Cerebellar nuclear complex (tissue), 1 donor: ENCODE measurements at places on chromosomes 13 and 19.

DNA sequence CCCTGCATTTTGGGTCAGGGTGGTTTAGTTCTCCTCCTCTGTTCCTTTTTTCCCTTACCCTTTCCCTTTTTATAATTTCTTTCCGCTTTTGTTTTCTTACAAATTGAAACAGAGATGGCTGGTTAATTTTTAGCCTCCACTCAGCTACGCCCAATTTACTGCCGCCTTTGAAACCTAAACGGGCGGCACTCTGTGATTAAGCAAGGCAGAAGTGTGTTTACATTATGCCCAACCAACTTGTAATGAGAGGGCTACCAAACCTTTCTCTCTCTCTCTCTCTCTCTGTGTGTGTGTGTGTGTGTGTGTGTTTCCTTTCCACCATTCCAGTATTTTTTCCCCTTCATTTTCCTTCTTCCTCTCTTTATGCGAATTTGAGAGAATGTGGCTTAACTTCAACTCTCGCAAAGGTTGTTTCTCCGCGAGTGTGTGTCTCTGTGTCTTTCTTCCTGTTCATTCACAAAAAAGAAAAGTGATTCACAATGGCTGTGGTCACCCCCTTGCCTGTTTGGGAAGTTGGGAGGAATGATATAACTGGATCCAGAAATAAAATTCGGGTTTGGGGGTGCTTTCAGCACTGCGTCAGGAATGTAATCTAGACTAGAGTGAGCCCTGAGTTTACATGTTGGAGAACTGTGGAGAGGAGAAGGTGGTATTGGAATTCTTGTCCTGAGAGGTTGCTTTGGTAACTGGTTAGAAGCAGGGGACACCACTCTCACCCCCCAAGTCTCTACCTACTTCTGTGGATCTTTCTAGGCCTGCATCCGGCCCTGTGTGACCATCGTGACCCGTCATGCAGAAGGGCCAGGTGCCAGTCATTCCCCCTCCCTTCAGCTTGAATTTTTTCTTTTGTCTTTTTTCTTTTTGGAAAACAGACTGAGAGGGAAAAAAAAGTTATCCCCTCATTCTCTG is 31.4 kb downstream of the NFIX start:
- DNase-seq: no peak

- no peak for DNase-seq
Observed at GRCh38 chr19:50000841-50001557, 24.2 kb downstream of the VRK3 start.

GRCh38 chr13:82702513-82702912 is 1179.8 kb downstream of the SLITRK1 start:
- no peak for DNase-seq

DNA sequence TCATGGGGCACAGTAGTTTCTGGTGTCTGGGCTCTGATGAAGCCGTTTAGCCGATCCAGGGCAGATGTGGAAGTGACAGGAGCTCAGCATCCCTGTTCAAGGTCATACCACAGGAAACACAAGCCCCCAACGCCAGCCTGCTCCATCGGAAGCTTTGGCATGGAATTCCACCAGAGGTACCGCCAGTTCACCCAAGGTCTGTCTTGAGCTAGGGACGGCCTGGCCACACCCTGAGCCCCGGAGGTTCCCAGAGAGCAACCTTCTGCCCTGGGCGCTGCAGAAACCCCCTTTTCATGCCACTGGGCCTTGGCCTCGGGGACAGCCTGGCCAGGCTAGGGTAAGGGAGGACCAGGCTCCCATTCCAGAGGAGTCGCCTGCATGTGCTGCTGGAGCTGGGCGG is 39.4 kb upstream of the TPM4 start:
- no peak for DNase-seq

DNA sequence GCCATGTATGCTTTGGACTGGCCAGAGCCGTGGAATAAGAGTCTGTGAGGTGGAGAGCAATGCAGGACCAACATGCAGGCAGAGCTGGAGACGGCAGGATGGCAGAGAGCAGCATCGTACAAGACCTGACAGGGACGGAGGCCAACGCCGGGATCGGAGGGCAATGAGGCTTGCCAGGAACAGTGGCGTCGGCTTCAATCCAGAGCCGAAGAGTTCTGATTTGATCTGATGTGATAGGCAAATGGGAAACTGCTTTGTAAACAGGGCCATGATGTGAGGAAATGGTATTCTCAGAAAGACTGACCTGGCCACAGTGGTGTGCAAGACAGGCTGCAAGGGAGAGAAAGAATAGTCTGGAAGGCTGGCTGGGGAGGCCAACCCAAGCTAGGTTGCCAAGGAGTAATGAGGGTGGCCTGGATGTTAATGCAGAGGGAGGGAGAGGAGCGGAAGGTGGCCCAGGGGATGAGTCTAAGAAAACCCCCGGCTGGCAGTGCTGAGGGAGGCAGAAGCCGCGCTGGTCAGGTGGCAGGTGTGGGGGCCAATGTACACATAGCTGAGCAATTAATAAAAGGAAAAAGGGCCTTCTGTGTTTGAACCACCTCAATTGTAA is 26.7 kb downstream of the RCBTB2 start:
- peak; percentile 73 for DNase-seq

DNA sequence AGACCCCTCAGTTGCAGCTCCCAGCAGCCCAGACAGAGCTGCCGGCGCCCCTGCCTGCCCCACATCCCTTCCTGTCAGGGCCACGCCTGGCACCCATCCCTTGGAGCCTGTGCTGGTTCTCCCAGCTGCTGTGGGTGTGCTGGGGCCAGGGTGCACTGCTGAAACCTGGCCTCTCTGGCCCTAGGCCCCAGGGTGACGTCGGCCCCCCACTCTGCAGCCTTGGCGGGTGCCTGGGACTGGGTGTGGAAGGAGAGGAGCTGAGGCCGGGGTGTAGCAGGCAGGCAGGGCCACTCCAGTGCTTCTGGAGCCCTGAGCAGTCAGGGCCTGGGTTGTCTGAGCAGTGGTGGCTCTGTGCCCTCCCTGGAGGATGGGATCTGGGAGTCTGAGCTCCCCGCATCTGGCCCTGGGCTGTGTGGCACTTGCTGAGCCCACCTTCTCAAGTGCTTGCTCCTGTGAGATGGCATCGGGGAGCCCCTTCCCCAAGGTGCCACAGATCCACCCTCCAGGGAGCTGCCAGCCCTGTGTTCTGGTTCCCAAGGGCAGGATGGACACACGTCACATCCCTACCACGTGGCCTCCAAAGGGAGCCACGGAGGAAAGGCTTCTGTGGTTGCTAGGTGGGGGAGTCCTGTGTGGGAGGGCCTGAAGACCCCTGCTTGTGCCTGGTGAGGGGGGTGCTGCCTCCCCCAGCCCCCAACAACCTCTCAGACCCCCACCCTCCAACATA is 5.2 kb downstream of the PLEKHJ1 start:
- DNase-seq: no peak

DNA sequence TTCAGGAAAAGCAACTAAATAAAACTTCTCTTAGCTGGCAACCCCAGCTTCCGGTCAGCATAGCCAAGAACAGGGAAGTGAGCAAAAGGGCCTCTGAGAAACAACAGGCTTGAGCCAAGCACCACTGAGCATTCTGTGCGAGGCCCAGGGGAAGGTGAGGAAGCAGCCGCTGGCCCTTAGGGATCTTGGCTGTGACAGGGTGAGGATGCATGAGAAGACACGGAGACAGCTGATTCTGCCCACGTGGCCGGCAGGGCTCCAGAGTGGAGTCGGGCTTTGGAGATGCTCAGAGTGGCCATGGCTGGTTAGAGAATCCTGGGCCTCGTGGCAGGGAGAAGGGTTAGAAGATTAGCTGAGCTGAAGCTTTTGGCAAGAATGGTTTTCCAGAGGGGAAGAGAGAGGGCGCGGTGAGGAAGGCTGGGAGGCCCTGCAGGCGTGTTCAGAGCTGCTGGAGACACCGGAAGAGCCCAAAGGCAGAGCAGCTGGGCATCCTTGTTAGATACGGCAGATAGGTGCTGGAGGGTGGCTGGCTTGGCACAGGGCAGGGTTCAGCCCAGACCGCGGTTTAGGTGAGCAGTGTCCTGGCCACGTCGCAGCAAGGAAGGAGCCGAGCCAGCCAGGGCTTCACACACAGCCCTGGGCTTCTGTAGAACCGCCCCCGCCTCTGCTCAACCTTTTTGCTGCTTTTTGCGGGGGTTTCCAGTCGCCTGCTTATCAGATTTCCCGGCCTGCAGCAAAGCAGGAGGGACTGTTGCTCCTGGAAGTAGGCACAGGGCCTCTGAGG is 17.3 kb downstream of the UPF1 start:
- DNase-seq: no peak

DNA sequence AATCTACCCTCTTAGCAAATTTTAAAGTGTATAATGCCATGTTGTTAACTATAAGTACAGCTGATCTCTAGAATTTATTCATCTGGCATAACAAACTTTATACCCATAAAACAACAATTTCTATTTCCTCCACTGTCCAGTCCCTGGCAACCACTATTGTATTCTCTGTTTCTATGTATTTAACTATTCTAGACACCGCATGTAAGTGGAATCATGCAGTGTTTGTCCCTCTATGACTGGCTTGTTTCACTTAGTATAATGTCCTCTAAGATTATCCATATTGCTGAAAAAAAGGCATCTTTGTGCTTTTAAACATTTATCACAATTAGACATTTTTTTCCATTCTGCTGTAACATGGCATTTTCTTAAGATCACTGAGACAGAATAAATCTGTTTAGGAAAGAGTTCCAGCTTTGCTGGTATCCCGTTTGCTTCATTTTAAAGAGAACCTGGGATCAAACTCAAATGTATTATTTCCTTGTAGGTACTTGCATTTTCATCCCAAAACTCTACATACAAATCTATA is 1191.0 kb downstream of the SLITRK5 start:
- DNase-seq: no peak

DNA sequence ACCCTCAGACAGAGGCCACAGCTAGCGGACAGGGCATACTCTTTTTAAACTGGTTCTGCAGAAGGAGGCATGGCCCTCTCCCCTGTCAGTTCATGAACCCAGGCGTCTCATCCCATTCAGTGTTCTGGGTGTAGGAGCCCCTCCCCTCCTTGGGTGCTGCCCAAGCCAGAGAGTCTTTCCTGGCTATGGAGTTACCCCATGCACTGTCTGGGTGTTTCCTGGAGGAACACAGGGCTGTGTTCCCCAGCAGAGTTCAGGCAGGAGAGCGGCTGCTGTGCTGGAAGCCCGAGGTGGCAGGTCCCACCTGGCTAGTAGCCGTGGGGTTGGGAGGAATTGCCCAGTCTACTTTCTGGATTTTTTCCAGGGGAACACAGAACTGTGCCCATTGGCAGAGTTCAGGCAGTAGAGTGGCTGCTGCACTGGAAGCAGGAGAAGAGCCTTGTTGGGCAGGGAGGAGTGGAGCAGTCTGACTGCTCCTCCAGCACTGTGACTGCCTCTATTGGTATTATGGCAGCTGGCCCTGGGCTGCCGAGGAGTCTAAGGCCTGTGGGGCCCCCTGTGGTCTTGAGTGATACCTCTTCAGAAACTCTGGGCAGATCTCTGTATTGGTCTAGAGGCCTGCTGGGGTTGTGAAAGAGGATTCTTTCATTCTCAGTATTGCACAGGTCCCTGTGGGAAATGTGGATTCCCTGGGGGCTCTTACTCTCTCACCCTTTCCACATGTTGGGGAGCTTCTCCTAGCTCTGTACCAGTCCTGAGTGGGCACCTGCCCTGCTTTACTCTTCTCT is 168.3 kb downstream of the PCDH20 start:
- no peak for DNase-seq

DNA sequence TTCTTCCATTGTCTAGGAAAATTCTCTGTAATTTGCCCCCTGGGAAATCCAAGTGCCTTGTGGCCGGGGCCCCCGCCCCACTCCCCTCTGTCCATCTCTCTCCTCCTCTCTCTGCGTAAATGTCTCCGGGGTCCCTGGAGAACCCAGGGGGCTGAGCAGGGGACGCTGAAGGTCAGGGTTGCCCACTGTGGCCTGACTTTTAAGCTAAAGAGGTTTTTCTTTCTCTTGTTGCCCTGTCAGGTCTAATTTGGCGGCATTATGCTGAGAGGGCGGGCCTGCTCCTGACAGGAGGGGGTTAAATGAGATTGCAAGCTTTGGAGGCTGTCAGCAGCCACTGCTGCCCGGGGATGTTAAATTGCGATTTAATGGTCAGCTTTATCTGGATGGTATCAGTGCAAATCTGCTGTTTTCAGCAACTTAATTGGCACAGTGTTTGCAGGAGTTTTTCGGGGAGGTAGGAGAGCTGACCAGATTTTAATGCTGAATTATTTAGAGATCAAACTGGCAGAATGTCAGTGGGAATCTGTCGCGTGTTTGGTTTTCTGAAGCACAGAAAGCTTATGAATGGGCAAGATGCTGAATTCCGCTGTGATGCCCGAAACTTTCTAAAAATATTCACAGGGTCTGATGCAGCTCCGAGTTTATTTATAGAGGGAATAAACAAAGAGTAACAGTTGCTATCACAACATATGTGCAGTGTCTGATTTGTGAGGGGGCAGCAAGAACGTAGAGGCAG is 93.2 kb upstream of the SOX1 start:
- DNase-seq: no peak

DNA sequence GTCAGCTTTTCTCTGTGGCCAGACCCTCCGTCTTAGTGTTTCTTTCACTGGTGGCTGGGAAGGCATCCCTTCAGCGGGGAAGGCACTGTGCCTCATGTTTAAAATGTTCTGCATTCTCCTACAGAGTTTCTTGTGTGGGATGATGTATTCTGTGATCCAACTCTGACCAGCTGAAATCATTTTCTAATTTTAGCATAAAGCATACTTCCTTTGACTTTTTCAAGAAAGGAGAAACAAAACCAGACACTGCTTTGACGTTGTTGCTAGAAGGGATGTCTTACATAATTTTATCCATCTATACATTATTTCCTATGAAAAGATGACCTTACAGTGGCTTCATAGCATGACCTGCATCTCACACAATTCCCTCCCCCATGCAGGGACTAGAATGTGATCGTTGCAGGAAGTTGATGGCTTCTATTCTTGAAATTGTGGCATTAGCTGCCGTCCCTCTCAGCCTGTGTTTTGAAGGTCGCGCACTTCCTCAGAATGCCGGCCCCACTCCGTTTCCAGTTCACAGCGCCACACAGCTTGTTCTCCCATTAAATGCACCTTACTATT is 38.6 kb upstream of the TEX29 start:
- DNase-seq: no peak

GRCh38 chr13:75635101-75635827 is 866 bp upstream of the LMO7 start:
- DNase-seq: no peak

- DNase-seq: no peak
Observed at GRCh38 chr13:50934735-50935435, 25.3 kb downstream of the RNASEH2B start.

- DNase-seq: no peak
Observed at GRCh38 chr13:74986609-74987008, 495.4 kb downstream of the TBC1D4 start.

- no peak for DNase-seq
Observed at GRCh38 chr19:38337360-38337653, 1.7 kb downstream of the CATSPERG start.
